ENCODE measurements at places on chromosomes 2 and 18.
A peak's percentile ranks its signal among the peaks of the same experiment; 100 is the strongest.

DNA sequence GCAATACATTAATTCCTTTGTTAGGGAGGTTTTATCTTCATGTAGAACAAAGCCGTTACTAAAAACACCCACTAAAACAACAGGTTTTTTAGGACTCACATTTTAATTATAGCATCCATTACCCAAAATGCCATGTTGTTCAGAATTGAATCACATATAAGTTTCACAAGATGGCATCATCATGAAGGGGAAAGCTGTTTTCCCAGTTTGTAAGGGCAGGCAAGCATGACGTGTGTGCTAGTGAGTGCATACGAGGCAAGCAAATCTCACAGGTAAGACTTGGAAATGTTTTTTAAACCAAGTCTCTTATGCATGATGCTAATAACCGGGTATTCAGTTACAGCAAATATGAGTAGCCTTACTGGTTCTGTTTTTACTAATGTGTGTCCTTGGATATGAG, 111.8 kb upstream of the NFATC1 start:
- no peak for DNase-seq

GRCh38 chr2:210519594-210519993, 36.8 kb upstream of the CPS1 start:
- DNase-seq, result no peak

- no peak for DNase-seq
These were observed 35.4 kb upstream of the EML4 start for GRCh38 chr2:42133771-42134195.

DNA sequence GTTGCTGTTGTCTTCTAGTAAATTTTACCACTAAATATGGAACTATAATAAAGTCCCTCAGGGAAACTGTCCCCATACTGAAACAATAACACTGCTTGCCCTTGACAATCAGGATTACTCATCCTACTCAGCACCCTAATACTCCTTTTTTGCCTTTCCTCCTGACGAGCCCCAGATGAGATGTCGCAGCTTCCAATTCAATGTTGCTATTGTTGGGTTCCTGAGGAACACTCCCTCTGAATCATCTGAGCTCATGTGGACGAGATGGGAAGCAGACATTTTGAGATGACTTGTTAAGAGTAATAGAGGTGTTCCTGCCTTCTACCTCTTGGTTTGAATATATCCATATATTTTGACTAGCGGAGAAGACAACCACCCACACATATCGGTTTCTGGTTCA, 187.8 kb upstream of the FAM98A start:
- no peak for DNase-seq

- DNase-seq, result no peak
These were observed 72.3 kb downstream of the FMNL2 start for GRCh38 chr2:152407204-152407721.

DNA sequence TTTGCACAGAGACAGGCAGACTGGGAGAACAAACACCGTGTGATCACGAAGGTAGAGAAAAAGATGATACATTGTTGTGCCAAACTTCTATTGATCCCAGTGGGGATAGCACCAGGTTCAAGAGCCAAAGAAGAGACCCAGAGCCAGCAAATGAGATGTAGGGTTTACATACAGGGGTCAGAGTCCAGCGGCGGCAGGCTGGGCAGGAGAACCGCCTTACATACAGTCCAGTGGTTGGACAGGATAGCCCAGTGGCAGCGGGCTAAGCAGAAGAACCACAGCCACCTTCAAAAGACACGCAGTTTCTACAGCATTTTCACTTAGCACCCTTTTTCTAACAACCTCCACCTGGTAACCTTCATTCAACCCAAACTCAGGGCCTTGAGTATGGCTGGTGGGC, 932.8 kb downstream of the SLC4A3 start:
- no peak for DNase-seq

DNA sequence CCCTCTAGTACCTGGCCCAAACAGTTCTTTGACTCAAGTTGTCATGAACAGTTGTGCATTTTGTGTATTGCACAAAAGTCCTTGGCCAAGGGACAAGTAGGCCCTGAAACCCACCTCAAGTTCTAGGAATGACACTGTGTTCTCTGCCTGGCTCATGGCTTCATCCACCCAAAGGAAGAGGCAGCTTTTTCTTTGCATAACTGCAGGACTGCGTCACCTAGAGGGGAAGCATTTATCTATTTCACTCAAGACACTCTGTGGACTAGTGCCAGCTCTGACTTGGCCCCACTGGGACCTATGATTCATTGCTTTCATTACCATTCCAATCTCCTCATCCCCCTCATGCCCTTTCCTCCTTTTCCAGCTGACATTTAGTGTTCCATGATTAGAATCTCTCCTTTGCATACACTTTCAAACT, 119.3 kb upstream of the SIX2 start:
- DNase-seq, result peak; percentile 74

- no peak for DNase-seq
These were observed 167.9 kb downstream of the INHBB start for GRCh38 chr2:120513776-120514357.

DNA sequence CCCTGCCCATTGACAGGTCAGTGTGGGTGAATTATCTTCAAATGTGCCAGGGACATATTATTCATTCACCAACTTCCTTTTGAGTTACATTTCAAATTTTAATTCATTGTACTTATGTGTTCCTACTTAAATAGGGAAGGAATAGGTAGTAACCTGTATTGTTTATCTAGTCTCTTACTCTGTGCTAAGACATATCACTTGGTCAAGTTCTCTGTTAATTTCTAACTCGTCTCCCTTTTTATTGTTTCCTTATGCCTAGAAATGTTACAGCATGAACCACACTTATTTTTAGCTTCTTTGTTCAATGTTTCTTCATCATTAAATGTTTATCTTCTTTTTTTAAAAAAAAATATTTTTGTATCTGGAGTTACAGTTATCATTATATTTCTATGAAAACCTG, 151.9 kb downstream of the HAUS1 start:
- no peak for DNase-seq
